ENCODE measurements at places on chromosomes 4 and X.
A peak's percentile ranks its signal among the peaks of the same experiment; 100 is the strongest.

GRCh38 chr4:2042947-2043395, 16.2 kb upstream of the NAT8L start:
- no peak overlapping the region for H3K27ac ChIP-seq
- no peak overlapping the region for H3K4me3 ChIP-seq
- DNase-seq = no peak
- H3K36me3 ChIP-seq = no peaks in the 10 kb centered on the region

- no peaks in the 10 kb centered on the region for H3K36me3 ChIP-seq
- H3K27ac ChIP-seq = no peak overlapping the region
- no peak for DNase-seq
- H3K27me3 ChIP-seq = peaks cover 6% of the 10 kb centered on the region
These were observed 2.2 kb downstream of the NEXMIF start for GRCh38 chrX:74922922-74923543.

- H3K4me3 ChIP-seq = no peak overlapping the region
- H3K27ac ChIP-seq = no peak overlapping the region
- H3K4me1 ChIP-seq = peaks cover 3% of the 10 kb centered on the region
These were observed 141.8 kb upstream of the PCDH18 start for GRCh38 chr4:137674066-137674465.

- peaks cover 16% of the 10 kb centered on the region for H3K4me1 ChIP-seq
- no peaks in the 10 kb centered on the region for H3K36me3 ChIP-seq
- no peaks in the 10 kb centered on the region for H3K27me3 ChIP-seq
- H3K27ac ChIP-seq = peak overlapping the region; percentile 82
These were observed 33.3 kb downstream of the MEPE start for GRCh38 chr4:87865960-87866598.

DNA sequence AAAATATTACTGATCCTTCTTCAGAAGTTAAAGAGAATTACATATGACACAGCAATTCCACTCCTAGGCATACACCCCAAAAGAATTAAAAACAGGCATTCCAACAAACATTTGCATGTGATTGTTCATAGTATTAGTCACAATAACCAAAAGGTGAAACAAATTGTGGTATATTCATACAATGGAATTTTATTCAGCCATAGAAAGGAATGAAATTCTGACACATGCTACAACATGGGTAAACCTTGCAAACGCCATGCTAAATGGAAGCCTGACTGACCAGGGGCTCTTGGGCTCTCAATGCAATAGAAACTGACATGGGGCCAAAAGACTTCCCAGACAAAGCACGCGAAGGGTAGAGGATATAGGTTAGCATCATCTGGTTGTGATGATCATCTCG, 62.1 kb upstream of the S100G start:
- H3K36me3 ChIP-seq = no peaks in the 10 kb centered on the region
- peaks cover 3% of the 10 kb centered on the region for H3K4me1 ChIP-seq
- no peaks in the 10 kb centered on the region for H3K27me3 ChIP-seq
- H3K4me3 ChIP-seq = no peak overlapping the region
- no peak for DNase-seq

GRCh38 chr4:14092741-14093140, 465.2 kb upstream of the BOD1L1 start:
- no peaks in the 10 kb centered on the region for H3K27me3 ChIP-seq
- no peaks in the 10 kb centered on the region for H3K4me1 ChIP-seq
- DNase-seq = no peak
- H3K36me3 ChIP-seq = no peaks in the 10 kb centered on the region
- H3K27ac ChIP-seq = no peak overlapping the region

DNA sequence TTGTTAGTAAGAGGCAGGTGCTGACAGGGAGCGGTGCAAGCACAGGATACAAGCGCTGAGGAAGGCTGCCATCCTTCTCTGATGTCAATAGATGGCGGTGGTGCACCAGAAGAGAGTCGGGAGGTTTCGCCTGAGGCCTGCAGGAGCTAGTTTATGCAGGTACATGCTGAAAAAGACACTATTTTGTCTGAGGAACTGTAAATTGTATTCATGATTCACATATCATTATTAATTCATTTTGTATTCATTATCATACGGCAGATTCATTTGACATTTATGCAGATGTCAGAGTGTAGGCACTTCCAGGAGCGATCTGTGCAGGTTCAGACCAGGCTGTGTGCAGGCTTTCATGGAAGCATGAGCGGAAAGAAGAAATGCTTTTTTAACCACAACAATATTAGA, 824.0 kb downstream of the STIM2 start:
- no peak overlapping the region for H3K4me3 ChIP-seq
- H3K27me3 ChIP-seq = no peaks in the 10 kb centered on the region
- no peaks in the 10 kb centered on the region for H3K36me3 ChIP-seq
- no peak overlapping the region for H3K27ac ChIP-seq
- H3K4me1 ChIP-seq = no peaks in the 10 kb centered on the region

GRCh38 chr4:110058677-110059076, 139.7 kb downstream of the ELOVL6 start:
- DNase-seq = no peak
- H3K36me3 ChIP-seq = no peaks in the 10 kb centered on the region
- H3K4me1 ChIP-seq = peaks cover 8% of the 10 kb centered on the region
- no peaks in the 10 kb centered on the region for H3K27me3 ChIP-seq
- H3K27ac ChIP-seq = no peak overlapping the region

GRCh38 chr4:74161666-74162450, 3.9 kb downstream of the MTHFD2L start:
- H3K27ac ChIP-seq = no peak overlapping the region
- H3K27me3 ChIP-seq = no peaks in the 10 kb centered on the region
- H3K36me3 ChIP-seq = no peaks in the 10 kb centered on the region
- H3K4me3 ChIP-seq = no peak overlapping the region

- no peaks in the 10 kb centered on the region for H3K36me3 ChIP-seq
- DNase-seq = peak; percentile 48
- H3K4me3 ChIP-seq = no peak overlapping the region
- H3K4me1 ChIP-seq = no peaks in the 10 kb centered on the region
- H3K27me3 ChIP-seq = no peaks in the 10 kb centered on the region
- H3K27ac ChIP-seq = no peak overlapping the region
These were observed 502.3 kb upstream of the DIAPH2 start for GRCh38 chrX:96182366-96182765.

- H3K27ac ChIP-seq = no peak overlapping the region
- no peaks in the 10 kb centered on the region for H3K4me1 ChIP-seq
- H3K27me3 ChIP-seq = no peaks in the 10 kb centered on the region
- H3K36me3 ChIP-seq = no peaks in the 10 kb centered on the region
These were observed 106.1 kb downstream of the WWC2 start for GRCh38 chr4:183205193-183205592.

DNA sequence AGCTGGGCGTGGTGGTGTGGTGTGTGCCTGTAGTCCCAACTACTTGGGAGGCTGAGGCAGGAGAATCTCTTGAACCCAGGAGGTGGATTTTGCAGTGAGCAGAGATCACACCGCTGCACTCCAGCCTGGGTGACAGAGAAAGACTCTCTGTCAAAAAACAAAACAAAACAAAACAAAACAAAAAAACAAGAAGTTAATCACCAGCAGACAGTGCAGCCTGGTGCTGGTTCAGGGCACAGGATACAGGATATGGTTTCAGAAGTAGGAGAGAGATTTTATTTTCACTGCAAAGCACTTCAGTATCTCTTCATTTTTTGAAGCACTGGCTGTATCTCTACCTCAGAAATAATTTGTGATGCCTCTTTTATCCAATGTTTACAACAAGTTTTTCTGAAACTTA, 1222.9 kb upstream of the PRKX start:
- H3K27me3 ChIP-seq = no peaks in the 10 kb centered on the region
- no peak for DNase-seq
- H3K27ac ChIP-seq = no peak overlapping the region
- no peaks in the 10 kb centered on the region for H3K4me1 ChIP-seq

DNA sequence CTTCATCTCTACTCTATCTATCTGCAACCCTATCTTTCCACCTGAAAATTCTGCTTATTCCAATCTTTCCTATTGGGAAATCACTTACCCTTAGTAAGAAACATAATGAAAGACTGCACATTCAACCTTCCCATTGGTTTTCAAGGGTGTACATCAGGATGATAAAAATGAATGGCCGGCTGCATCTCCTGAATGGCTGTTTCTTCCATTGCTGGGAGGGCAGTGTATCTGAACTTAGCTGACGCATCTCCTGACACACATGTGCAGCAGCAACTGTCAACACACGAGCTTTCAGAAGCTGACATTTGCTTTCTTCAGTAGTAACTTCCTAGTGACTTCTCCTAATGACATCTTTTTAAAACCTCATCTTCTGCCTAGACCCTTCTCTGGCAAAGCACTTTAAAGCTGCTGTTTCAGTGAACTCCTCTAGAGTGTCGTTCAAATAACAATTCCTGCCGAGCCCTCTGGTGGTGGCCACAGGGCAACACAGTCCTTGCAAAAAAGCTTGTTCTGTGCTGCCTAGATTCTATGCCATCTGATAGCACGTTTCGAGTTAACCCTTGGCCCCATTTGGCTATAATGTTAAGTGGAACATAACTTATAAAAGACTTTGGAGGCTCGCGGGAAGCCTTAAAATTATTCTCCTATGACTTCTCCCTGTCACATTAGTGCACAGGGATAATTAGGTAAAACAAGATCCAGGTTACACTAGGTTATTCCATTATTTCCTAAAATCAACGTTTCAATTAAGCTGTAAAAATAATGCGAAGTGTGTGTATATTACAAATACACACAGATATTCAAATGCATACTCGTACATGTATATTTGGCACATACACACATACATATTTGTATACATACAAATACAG, 2340.7 kb downstream of the PCDH7 start:
- no peaks in the 10 kb centered on the region for H3K4me1 ChIP-seq
- no peaks in the 10 kb centered on the region for H3K36me3 ChIP-seq
- H3K27ac ChIP-seq = no peak overlapping the region
- no peak overlapping the region for H3K4me3 ChIP-seq
- peak; percentile 77 for DNase-seq

- H3K27me3 ChIP-seq = no peaks in the 10 kb centered on the region
- no peak overlapping the region for H3K4me3 ChIP-seq
- no peak for DNase-seq
- H3K36me3 ChIP-seq = no peaks in the 10 kb centered on the region
- no peaks in the 10 kb centered on the region for H3K4me1 ChIP-seq
- no peak overlapping the region for H3K27ac ChIP-seq
These were observed 47.9 kb downstream of the HELT start for GRCh38 chr4:185066179-185066578.

GRCh38 chrX:134542485-134542884, 82.5 kb downstream of the HPRT1 start:
- no peaks in the 10 kb centered on the region for H3K36me3 ChIP-seq
- peaks cover 6% of the 10 kb centered on the region for H3K4me1 ChIP-seq
- H3K27me3 ChIP-seq = no peaks in the 10 kb centered on the region

GRCh38 chr4:169566021-169566818, 46.2 kb downstream of the NEK1 start:
- H3K27ac ChIP-seq = no peak overlapping the region
- no peak overlapping the region for H3K4me3 ChIP-seq
- H3K36me3 ChIP-seq = no peaks in the 10 kb centered on the region
- peak; percentile 82 for DNase-seq
- no peaks in the 10 kb centered on the region for H3K27me3 ChIP-seq

- H3K4me1 ChIP-seq = no peaks in the 10 kb centered on the region
- no peak for DNase-seq
- no peaks in the 10 kb centered on the region for H3K27me3 ChIP-seq
These were observed 268.7 kb downstream of the MAPK10 start for GRCh38 chr4:86091201-86091600.

GRCh38 chr4:9927341-9928007, 93.8 kb downstream of the SLC2A9 start:
- H3K4me1 ChIP-seq = no peaks in the 10 kb centered on the region
- H3K36me3 ChIP-seq = no peaks in the 10 kb centered on the region
- no peak overlapping the region for H3K4me3 ChIP-seq
- H3K27ac ChIP-seq = no peak overlapping the region
- no peak for DNase-seq
- H3K27me3 ChIP-seq = peaks cover 3% of the 10 kb centered on the region

- no peak overlapping the region for H3K4me3 ChIP-seq
- no peaks in the 10 kb centered on the region for H3K36me3 ChIP-seq
- no peaks in the 10 kb centered on the region for H3K4me1 ChIP-seq
- no peak overlapping the region for H3K27ac ChIP-seq
- no peak for DNase-seq
These were observed 224.9 kb upstream of the PCDH7 start for GRCh38 chr4:30495251-30495650.

- no peaks in the 10 kb centered on the region for H3K36me3 ChIP-seq
- H3K4me3 ChIP-seq = no peak overlapping the region
- DNase-seq = peak; percentile 60
- H3K27me3 ChIP-seq = no peaks in the 10 kb centered on the region
- peaks cover 19% of the 10 kb centered on the region for H3K4me1 ChIP-seq
These were observed 158.2 kb upstream of the MAP3K15 start for GRCh38 chrX:19673375-19674040.

GRCh38 chr4:154152546-154152945, 339.1 kb downstream of the DCHS2 start:
- H3K4me1 ChIP-seq = no peaks in the 10 kb centered on the region
- H3K4me3 ChIP-seq = no peak overlapping the region
- H3K27ac ChIP-seq = no peak overlapping the region
- H3K27me3 ChIP-seq = no peaks in the 10 kb centered on the region

Measured in hepatocyte (in vitro differentiated cells).